ENCODE measurements at places on chromosomes 12 and 14.
A peak's percentile ranks its signal among the peaks of the same experiment; 100 is the strongest.

GRCh38 chr14:77965919-77966435 lies 166.1 kb downstream of the ADCK1 start:
- DNase-seq: no peak

GRCh38 chr14:67515386-67516079 lies 17.6 kb upstream of the PLEKHH1 start:
- no peak for DNase-seq

- DNase-seq: peak; percentile 27
These were observed 1.8 kb downstream of the GALNT9 start for GRCh38 chr12:132327336-132328171.

GRCh38 chr12:52156311-52156710 lies 35.5 kb downstream of the KRT80 start:
- DNase-seq: no peak

- DNase-seq: no peak
These were observed 9.7 kb downstream of the SP1 start for GRCh38 chr12:53389702-53390101.

DNA sequence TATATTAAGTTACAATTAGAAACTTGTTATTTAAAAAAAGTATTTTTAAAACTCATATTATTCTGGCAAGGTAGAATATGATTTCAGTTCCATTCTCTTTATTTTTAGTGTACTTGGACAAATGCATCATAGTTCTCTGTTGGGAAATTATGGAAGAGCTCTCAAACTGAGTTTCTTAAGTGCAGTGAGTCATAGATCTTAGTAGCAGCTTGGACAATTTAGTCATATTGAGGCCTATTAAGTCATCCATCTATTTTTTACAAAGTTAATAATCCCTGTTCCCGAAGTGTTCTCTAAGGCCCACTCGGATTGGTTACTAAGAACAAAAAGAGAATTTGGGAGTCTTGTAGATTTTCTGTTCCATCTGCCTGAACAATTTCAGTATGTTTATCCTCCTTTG lies 113.9 kb downstream of the ANO4 start:
- no peak for DNase-seq

DNA sequence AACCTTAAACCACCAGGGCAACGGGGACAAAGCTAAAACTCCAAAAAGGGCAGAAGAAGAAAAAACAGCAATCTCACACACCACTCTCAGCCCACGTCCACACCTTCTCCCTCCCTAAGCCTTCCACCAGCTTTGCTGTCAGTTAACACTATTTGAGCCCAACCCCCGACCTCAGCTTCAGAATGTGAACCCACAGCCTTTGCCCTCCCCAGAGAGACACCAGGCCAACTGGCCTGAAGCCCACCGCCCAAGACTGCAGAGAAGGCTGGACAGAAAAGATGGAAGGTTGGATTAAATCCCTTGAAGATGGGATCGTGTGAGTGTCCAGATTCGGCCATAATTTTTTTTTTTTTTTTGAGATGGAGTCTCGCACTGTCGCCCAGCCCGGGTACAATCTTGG lies 22.4 kb downstream of the IRF2BPL start:
- peak; percentile 13 for DNase-seq

DNA sequence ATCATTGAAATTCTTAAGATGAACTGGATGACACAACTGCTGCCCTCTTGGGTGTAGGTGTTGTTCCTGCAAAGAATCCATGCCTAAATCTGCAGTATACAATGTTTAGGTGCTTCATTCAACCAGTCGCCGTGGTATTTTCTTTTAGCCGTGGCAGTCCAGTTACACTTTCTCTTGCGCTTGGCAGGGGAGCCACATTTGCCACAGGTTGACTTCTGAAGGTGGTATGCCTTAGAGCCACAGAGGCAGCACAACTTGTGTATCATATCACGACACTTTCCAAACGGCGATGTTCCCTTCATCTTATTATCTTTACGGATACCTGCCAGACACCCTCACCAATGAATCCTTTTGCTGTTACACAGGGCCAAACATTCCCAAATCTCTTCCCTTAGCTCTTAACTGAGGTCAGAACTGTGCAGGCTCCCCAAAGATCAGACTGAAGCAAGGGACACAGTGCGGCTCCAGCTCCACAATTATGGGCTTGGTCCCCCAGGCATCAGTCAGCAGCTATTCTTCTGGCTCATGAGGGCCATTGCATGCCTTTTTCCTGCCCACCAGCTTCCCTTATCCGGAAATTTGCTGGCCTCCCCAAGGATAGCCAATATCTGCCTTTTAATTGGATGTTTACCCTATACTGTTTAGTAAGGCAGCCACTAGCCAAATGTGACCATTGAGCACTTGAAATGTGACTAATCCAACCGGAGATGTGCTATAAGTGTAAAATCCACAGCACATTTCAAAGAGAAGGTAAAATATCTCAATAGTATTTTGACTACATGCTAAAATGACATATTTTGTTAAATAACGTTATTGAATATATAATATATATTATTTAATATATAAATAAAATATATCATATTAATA lies 50.7 kb downstream of the SENP1 start:
- no peak for DNase-seq

- DNase-seq: no peak
These were observed 57.5 kb downstream of the PLEKHA5 start for GRCh38 chr12:19186722-19187661.

GRCh38 chr12:49587174-49587908 lies 18.1 kb downstream of the FAM186B start:
- DNase-seq: no peak

DNA sequence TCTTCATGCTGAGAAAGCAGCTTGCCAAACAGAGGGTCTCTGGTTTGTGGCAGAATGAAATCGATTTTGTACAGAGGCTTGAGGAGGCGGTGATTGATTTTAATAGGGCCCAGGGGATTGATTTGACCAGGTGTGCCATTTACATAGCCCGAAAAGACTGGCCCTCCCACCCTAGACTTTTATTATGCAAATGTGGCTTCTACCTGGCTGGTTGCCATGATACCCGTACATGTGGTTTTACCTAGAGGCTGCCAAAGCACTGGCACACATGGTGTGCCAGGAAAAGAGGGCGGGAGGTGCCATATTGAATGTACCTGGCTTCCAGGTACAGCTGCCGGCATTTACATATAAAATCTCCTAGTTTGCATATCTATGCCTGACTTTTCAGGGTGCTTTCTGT lies 18.0 kb upstream of the GUCY2C start:
- no peak for DNase-seq

DNA sequence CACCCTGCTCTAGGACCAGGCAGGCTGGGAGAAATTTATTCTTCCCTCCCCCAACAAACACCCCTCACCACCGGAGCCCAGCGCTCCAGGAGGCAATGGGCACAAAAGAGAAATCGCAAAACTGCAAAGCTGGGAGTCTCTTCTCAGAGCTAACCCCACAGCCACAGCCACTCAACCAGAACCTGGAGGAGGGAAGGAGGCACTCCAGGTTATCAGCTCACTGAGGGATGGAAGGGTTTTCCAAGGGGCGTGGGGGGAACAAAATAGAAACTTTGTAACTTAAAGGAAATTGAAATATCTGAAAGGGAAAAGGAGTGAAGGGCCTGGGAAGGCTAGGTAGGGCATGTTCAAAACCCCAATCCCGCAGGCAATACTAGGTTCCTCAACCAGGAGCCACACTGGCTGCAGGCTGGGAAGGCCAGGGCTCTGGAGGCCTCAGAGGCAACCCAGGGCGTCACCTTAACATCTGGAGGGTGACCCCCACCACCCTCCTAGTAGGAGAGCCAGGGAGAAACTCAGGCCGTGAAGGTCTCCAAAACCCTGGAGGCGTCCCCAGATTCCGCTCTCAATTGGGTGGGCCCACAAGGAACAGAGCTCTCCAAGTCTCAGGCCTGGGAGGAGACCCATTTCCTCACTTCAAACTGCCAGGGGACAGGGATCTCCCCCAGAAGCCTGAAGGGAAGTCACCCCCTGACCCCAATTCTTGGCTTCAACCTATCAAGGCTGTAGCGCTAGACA lies 3.2 kb downstream of the KDM2B start:
- no peak for DNase-seq

DNA sequence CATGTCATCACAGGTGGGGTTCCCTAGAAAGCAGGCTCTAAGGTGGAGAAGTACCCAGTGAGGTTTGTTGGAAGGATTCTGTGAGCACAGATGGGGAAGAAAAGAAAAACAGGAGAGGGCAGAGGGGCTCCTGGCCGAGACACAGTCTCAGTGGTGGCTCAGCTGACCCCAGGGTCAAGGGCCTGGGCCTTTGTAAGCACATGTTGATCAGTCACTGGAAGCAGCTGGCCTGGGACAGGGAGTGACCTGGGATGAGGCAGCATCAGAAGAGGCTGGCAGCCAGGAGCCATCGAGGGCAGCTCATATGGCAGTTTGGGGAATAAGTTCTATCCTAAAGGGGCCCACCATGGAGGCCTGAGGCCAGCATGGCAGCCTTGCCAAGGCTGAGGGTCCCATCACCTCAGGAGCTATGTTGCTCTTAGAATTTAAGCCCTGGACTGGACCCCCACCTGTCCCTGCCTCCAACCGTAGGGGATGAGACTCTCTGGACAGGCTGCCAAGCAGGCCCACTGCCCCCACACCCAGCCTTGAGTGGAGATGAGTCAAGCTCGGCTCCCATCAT lies 6.3 kb upstream of the TMEM179 start:
- no peak for DNase-seq

DNA sequence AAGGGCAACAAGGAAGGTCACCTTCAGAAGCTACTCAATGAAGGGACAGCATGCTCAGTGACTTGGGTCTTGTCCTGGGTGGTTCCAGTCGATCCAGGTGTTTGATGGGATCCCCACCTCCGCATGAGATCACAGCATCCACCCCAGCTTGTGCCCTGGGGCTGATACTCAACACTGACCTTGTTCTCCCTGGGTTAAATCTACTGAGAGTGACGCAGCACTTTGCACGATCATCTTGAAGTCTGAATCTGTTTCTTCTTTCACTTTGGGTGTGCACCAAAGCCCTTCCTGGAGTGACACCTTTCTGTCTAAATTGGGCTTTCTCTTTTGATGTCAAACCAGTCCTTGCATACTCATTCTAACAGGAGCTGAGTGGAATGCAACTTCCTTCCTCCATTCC lies 13.8 kb downstream of the NOS1 start:
- no peak for DNase-seq

GRCh38 chr14:54189748-54190354 lies 207.0 kb upstream of the CDKN3 start:
- no peak for DNase-seq

DNA sequence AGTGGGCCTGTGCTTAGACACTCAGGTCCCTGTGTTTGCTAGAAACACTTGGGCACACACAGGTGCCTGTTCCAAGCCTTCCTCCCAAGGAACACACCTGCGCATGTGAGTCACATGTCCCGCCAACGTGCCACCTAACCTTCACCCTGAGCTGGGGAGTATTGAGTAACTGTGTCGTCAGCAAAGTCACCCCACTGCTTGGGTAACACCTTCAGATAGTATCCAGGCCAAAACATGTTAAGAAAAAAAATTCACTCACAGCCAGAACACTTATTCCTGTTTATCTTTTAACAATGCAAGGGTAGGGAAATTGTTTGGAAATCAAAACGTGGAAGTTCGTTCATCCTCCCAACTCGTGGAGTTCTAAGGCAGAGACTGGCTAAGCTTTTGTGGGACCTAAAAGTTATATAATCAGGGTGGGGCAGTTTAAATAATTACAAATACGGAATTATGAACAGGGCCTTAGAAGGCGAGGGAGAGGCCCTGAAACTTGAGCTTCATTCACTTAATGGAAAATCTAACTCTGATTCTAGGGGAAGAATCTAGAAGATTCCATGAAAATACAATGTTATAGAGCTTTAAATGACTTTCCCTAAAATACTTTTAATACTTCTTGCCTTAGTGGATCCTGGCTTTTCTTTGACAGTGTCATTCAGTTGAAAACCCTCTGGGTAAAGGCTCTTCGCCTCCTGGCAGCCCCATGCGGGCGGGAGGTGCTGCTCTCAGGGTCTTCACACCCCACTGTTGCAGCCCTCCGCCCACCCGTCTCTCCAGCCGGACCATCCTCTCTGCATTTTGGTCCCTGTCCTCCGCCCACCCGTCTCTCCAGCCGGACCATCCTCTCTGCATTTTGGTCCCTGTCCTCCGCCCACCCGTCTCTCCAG lies 30.3 kb upstream of the ADIPOR2 start:
- DNase-seq: peak; percentile 56

DNA sequence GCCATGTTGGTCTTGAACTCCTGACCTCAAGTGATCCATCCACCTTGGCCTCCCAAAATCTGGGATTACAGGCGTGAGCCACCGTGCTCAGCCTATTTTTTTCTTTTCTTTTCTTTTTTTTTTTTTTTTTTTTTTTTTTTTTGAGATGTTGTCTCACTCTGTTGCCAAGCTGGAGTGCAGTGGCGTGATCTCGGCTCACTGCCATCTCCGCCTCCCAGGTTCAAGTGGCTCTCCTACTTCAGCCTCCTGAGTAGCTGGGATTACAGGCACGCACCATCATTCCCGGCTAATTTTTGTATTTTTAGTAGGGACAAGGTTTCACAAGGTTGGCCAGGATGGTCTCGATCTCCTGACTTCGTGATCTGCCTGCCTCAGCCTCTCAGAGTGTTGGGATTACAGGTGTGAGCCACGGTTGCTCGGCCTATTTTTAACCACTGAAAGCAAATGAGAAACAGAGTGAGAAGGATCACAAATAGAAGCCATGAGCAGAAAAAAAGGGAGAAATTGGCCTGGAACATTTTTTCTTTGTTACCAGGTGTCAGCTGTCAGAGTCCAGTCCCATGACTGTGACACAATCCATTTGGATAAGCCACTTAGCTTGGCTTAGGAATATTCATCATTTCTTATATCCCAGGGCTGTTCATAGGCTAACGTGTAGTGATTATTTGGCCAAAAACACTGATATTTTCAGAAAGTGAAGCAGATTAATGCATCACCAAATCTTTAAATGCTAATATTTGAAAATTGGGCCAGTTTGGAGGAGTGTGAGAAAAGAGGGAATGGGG lies 7.9 kb upstream of the NFKBIA start:
- no peak for DNase-seq

DNA sequence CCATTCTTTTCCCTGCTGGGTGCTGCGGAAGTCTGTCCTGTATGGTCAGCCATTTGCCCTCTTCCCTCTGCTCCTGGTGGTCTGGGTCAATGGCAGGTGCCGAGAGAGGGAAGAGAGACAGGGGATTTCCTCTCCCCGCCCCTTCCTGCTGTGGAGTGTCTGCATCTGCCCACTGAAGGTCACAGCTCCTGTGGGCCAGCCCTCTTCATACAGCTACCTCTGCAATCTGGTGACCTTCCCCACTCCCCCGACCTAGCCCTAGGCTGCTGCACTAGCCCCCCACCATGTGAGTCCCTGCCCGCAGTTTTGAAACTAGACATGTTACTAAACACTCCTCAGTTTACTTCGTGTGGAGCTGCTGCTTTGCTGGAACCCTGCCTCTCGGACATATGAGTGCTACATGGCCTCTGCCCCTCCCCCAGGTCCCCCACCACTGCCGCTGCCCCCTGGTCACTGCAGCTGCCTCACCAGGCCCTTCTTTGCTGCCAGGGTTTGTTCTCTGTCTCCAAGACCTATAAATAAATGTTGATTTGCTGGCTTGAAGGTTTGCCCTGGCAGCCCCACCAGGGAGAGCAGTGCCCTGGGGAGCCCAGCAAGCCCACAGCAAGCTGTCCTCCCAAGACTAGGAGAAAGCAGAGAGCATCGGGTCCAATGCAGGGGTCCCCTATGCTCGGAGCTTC lies 102.9 kb downstream of the DPF3 start:
- no peak for DNase-seq
